ENCODE measurements at places on chromosomes 6 and 20. TPM values are rescaled to one million over a fixed set of nuclear protein-coding genes. Genes with fewer than 3 reads are reported as not detected.

The EFCAB8 gene
- not detected for polyA plus RNA-seq

The LINC00237 gene
- 0.29 TPM for polyA plus RNA-seq

The MICAL1 gene
- polyA plus RNA-seq = 23.1 TPM

The IL17A gene
- polyA plus RNA-seq = not detected

The EYS gene
- 0.18 TPM for polyA plus RNA-seq

The LRRC73 gene
- not detected for polyA plus RNA-seq

The EXOC2 gene
- 28.9 TPM for polyA plus RNA-seq

DNA sequence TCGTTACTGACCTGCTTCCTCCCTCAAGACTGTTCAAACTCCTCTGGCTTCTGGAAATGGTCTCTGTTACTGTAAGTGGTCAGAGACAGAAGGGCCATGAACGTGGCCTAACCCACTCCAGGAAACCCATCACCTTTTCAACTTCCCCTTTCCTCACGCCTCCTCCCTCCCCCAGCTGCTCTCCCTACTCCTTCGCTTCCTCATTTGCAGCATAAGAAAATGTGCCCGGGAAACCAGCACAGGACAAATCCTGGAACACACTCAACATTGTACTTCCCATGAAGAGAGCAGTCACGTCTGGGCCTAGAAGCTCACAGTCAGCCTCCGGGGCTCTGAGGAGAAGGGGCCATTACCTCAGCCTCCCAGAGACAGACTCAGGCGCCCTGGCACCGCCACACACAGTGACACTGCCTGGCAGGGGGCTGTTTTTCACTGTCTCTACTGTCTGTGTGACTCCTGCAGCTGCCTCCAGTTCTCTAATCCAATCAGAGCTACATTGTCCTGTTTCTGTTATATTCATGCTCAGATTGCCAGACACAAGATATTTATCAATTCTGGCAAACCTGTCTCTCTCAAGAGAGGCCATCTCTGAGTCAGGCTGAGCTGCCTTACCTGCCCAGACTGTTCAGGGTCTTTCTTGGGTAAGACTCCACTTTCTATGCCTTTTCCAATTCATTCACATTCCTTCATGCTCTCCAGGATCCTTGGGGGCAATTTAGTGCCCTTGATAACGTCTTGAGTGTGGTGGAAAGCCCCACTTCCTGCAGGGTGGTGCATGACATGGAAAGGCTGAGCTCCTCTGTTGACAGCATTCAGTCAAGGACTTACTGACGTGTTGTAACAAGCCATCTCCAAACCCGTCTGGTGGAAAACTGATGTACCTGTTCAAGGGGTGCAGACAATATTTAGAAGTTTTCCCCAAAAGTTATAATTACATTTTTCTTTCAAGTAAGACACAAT, 242.2 kb downstream of the HIVEP2 start:
- peak overlapping the region; percentile 79 for H3K4me3 ChIP-seq
- H3K27me3 ChIP-seq = no peaks in the 10 kb centered on the region
- peaks cover 35% of the 10 kb centered on the region for H3K4me1 ChIP-seq
- peak; percentile 19 for DNase-seq
- H3K36me3 ChIP-seq = no peaks in the 10 kb centered on the region

DNA sequence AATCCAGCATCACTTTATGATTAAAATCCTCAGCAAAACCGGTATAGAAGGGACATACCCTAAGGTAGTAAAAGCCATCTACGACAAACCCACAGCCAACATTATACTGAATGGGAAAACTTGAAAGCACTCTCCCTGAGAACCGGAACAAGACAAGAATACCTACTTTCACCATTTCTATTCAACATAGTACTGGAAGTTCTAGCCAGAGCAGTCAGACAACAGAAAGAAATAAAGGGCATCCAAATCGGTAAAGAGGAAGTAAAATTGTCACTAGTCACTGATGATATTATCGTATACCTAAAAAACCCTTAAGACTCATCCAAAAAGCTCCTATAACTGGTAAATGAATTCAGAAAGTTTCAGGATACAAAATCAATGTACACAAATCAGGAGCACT, 33.3 kb downstream of the BLOC1S5 start:
- peaks cover 14% of the 10 kb centered on the region for H3K36me3 ChIP-seq
- H3K4me3 ChIP-seq = no peak overlapping the region
- H3K27me3 ChIP-seq = no peaks in the 10 kb centered on the region
- no peak for DNase-seq
- peaks cover 46% of the 10 kb centered on the region for H3K4me1 ChIP-seq
- H3K27ac ChIP-seq = no peak overlapping the region

- peak overlapping the region; percentile 29 for H3K4me3 ChIP-seq
- H3K36me3 ChIP-seq = no peaks in the 10 kb centered on the region
- DNase-seq = no peak
- H3K27ac ChIP-seq = no peak overlapping the region
Measured at GRCh38 chr20:19211252-19211651, 1.2 kb upstream of the SLC24A3 start.

DNA sequence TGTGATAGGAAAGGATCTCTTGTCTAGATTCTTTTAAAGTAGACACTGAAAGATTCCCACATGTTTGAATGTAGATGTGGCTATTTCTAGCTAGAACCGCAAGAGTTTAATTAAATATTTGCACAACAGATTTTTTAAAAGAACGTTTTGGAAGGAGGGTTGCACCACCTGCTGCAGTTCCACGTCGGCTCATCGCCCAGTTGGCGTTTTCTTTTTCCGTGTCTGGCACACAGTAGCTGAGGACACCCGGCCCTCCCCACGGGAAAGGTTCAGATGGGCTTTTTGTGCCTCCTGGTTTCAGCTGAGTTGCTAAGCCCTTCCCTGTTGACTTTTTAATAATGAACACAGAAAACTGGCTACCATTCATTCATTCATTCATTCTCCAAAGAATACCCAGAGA, 41.8 kb upstream of the DOK5 start:
- no peaks in the 10 kb centered on the region for H3K4me1 ChIP-seq
- no peak overlapping the region for H3K27ac ChIP-seq
- H3K27me3 ChIP-seq = peaks cover 5% of the 10 kb centered on the region
- no peaks in the 10 kb centered on the region for H3K36me3 ChIP-seq
- DNase-seq = no peak

DNA sequence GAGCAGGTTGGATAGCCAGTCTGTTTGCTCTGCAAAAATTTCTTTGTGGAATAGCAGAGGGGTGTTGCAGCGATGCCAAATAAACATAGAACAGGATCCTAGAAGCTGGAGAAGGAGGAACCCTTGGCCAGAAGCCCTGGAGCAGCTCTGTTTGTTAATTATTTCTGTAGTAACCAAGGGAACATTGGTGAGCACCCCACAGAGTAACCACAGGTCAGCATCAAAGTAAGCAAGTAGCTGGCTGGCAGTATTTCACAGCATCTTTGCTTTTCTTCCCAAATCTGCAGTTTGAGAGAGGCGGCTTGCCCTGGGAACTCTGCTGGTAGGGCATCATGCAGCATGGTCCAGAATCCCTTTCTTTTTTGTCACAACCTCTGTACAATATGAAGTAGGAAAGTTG, 12.7 kb upstream of the APMAP start:
- peaks cover 38% of the 10 kb centered on the region for H3K36me3 ChIP-seq
- no peak for DNase-seq
- H3K4me3 ChIP-seq = peak overlapping the region; percentile 58

- no peaks in the 10 kb centered on the region for H3K27me3 ChIP-seq
- H3K27ac ChIP-seq = no peak overlapping the region
- no peak overlapping the region for H3K4me3 ChIP-seq
- no peaks in the 10 kb centered on the region for H3K36me3 ChIP-seq
- DNase-seq = no peak
Measured at GRCh38 chr6:143054329-143054728, 6.4 kb upstream of the AIG1 start.

- H3K27me3 ChIP-seq = peaks cover 81% of the 10 kb centered on the region
- H3K4me3 ChIP-seq = peak overlapping the region; percentile 19
- DNase-seq = no peak
- H3K27ac ChIP-seq = peak overlapping the region; percentile 90
- H3K36me3 ChIP-seq = peaks cover 17% of the 10 kb centered on the region
- H3K4me1 ChIP-seq = peaks cover 26% of the 10 kb centered on the region
Measured at GRCh38 chr6:28208111-28208659, 16.9 kb upstream of the ZSCAN9 start.

DNA sequence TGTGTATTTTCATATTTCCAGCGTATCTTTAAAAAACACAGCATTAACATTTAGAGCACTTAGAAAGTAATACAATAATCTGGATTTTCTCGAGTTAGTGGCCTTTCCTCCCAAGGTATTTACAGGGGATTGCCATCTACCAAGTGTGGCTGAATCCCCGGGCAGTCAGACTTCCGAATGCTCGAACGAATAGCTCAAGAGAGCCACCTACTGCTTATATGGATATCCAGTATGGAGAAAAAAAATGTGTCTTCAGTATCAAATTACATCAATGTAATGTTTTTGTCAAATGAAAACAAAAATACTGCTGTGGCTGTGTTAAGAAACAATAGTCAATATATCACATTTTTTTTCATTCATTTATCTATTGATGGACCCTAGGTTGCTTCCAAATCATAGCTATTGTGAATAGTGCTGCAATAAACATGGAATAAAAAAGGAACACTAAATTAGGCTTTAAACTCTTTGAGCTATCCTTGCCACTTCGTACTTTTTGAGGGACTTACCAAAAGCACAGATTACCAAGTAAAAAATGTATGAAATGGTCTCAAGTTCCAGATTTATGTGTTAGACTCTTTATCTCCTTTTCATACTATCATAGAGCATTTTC, 654.5 kb upstream of the PTCHD4 start:
- no peak for DNase-seq
- H3K4me1 ChIP-seq = no peaks in the 10 kb centered on the region
- no peak overlapping the region for H3K4me3 ChIP-seq
- no peak overlapping the region for H3K27ac ChIP-seq

DNA sequence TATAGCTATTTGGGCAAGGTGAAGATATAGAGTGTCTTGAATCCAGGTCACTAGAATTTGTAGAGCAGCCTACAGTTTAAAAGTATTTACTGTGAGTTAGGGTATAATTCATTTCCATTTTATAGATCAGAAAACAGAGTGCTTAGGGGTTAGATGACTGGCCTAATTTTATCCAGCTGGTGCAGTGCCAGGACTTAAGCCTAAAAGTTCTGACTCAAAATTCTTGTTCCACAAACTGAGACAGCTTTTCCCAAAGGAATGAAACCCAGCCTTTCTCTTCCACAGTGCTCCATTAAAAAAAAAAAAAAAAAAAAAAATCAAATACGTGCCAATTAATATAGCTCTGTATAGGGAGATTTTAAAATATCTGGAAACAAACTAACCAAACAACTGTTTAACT, 441.0 kb upstream of the MARCKS start:
- no peaks in the 10 kb centered on the region for H3K36me3 ChIP-seq
- no peak overlapping the region for H3K27ac ChIP-seq
- H3K4me1 ChIP-seq = no peaks in the 10 kb centered on the region
- no peak for DNase-seq
- H3K4me3 ChIP-seq = no peak overlapping the region

DNA sequence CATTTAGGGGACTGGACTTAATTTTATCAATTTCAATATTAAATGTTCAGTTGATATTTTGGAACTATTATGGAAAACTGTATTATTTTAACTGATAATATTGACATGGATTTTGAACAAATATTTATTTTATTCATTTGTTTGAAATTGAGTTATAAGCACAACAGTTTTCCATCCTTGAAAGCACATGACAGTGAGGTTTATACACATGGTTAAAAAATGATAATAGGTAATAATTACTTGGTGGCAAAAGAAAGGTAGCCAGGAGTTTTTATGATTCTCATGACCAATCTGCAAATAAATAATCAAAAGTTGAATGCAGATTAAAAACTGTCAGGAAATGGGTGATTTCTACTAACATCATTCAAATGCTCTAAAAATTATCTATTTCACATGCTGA, 113.6 kb downstream of the C6orf58 start:
- no peak for DNase-seq
- no peaks in the 10 kb centered on the region for H3K4me1 ChIP-seq
- no peaks in the 10 kb centered on the region for H3K27me3 ChIP-seq
- H3K4me3 ChIP-seq = no peak overlapping the region

GRCh38 chr20:47355489-47356219, 845 bp downstream of the ZMYND8 start:
- no peak for DNase-seq
- peak overlapping the region; percentile 99 for H3K27ac ChIP-seq
- peaks cover 69% of the 10 kb centered on the region for H3K4me1 ChIP-seq
- no peaks in the 10 kb centered on the region for H3K27me3 ChIP-seq

DNA sequence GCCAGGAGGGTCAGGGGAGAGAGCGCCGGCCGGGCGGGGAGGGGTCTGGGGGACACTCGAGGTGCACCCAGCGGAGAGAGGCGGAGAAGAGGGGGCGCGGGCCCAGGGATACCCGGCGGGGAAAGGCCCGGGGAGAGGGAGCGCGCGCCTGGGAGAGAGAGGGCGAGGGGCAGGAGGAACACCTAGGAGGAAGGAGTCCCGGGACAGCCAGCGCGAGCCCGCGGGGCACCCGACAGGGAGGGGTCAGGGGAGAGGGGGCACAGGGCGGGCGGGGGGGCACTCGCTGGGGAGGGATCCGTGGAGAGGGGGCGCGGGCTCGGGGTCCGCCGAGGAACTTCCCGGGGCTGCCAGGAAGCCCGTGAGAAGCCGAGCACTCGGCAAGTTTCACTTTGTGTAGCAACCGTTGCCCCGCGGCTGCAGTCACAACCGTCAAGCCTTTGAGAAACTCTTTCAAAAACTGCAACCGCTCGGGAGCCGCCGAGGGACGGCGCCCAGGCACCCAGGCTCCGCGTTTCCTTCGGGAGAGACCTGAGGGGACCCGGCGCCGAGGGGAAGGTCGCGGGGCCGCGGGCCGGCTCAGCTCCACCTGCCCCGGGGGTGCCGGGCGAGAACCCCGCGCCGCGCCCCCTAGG, 471 bp downstream of the EZR start:
- peak overlapping the region; percentile 95 for H3K27ac ChIP-seq
- DNase-seq = peak; percentile 64
- peaks cover 32% of the 10 kb centered on the region for H3K36me3 ChIP-seq
- H3K4me3 ChIP-seq = peak overlapping the region; percentile 79
- no peaks in the 10 kb centered on the region for H3K27me3 ChIP-seq

DNA sequence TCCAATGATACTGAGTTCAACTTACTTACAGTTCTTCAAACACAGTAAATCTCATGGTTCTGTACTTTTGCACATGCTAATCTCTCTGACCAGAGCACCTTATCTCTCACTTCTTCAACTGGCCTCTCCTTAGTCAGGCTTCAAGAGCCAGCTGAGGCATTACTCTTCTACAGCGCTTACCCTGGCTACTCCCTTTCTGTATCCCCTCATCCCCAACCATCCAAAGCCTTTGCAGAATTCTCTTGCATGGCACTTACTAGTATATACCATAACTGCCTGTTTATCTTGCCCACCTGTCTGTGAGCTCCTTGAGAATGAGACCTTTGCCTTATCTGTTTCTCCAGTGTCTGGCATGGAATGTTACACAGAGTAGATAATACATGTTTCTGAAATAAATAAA, 49.2 kb downstream of the SESN1 start:
- no peak for DNase-seq
- H3K4me1 ChIP-seq = peaks cover 10% of the 10 kb centered on the region
- no peaks in the 10 kb centered on the region for H3K27me3 ChIP-seq
- peaks cover 19% of the 10 kb centered on the region for H3K36me3 ChIP-seq

DNA sequence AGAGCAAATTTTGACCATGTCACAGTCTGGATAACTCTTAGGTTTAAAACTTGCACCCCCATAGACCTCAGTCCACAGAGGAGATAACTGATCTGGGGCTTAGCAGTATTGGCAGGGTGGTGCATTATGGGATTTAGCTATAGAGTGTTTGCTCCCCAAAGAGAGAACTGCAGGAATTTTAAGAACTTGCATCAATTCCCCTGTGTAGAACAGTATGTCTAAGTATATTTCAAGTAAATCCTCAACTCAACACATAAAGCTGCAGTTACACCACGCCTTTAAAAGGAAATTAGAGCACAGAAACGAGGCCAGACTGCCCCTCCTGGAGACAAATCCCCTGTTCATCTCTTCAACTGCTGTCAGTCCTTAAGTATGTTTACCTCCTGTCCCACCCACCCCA, 144.9 kb downstream of the TRMT11 start:
- no peak for DNase-seq
- H3K36me3 ChIP-seq = peaks cover 6% of the 10 kb centered on the region
- H3K4me3 ChIP-seq = no peak overlapping the region
- H3K27ac ChIP-seq = no peak overlapping the region
- no peaks in the 10 kb centered on the region for H3K4me1 ChIP-seq
